ENCODE measurements at places on chromosomes 7 and 10.

DNA sequence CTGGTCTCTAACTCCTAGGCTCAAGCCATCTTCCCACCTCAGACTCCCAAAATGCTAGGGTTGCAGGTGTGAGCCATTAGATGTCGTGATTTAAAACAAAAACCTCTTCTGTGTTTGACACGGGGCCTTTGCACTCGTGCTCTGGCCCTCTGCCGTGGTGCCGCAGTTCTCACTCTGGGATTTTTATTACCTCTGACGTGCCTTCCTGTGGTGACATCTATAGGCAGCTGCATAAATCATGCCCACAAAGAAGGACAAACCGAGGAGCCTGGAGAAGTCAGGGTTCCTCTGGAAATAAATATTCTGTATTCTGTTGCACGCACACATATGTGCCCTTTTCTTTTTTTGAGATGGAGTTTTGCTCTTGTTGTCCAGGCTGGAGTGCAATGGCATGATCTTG, 25.9 kb upstream of the OCM start:
- DNase-seq, result no peak

- peak; percentile 25 for DNase-seq
Measured at GRCh38 chr10:69716711-69717560, 84.8 kb upstream of the COL13A1 start.

DNA sequence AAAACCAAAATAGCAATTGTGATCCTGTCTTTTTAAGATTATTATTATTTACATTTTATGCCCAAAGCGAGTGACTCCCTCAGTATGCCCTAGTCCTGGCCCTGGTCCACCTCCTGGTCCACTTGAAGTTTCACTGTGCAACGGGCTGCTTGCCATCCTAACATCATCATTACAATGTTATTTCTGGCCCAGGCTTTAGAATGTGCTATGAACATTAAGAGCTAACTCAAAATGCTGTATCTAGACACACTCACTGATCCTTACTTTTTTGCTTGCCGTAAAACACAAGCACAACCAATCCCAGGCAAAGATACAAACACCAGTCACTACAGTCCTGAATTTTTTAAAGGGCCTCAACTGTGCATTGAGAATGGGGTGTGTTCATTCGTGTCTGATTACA, 38.4 kb downstream of the RHOBTB1 start:
- DNase-seq, result no peak

GRCh38 chr10:129628823-129629222, 161.8 kb downstream of the MGMT start:
- DNase-seq, result no peak

DNA sequence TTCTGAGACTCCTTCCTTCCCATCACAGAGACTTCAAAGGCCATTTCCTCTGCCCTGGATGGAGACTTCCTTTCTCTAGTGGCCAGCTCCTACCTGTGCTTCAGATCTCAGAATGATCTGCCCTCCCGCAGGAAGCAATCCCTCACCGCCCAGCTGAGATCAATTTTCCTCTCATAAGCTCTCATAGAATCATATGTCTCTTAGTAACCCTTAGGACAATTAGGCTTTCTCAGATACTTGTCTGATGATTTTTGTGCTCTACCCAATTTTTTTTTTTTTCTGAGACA, 212.6 kb upstream of the PRSS58 start:
- DNase-seq, result no peak

- DNase-seq, result no peak
Measured at GRCh38 chr7:86867163-86867762, 192.2 kb downstream of the ELAPOR2 start.

GRCh38 chr7:50608196-50608906, 43.1 kb upstream of the DDC start:
- DNase-seq, result no peak

DNA sequence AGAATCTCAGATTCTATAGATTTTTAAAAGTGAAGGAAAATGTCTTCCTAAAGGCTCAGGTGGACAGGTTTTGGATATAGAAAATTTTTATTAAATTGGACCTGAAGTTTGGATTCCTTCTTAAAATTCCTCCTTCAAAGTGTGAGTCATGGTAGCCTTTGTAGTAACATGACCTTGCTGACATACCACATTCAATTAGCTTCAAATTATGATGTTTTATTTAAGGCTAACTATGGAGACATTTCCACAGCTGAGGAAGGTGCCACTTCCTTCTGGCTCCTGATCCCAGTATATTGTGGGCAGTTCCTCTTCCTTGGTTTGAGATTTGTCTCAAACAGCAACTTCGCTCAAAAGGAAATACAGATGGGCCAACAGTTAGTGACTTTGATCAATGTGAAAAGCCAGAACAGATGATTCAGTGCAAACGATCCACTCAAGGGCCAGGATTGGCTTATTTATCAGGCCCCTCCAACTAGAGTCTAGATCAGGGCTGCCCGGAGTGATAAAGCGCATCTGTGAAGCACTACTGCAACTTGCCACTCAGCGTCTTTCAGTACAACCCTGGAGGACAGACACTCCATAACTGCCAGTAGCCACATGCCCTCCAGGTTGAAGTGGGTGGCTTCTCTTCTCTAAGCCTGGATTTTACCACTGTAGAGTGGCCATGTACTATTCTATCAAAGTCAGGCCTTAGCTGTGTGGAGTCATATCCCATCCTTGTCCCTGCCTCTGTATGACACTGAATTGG, 573.5 kb downstream of the KIF20B start:
- DNase-seq, result no peak

DNA sequence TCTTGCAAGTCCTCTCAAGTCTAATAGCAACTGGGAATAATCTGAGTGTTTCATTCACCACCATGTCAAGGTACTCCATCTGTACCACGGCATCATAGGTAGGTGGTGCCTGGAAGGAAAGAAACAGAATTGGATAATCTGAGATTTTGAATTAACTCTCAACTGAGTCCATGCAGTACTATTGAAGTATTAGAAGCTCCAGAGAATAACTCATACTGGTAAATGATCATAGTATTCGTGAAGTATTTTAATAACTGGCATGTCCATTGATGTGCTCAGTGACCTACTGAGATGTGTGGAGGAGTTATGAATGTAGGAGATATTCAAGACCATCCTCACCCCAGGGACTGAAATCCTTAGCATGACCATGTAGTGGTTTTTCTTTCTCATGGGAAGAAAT, 27.1 kb downstream of the CYP3A5 start:
- no peak for DNase-seq

DNA sequence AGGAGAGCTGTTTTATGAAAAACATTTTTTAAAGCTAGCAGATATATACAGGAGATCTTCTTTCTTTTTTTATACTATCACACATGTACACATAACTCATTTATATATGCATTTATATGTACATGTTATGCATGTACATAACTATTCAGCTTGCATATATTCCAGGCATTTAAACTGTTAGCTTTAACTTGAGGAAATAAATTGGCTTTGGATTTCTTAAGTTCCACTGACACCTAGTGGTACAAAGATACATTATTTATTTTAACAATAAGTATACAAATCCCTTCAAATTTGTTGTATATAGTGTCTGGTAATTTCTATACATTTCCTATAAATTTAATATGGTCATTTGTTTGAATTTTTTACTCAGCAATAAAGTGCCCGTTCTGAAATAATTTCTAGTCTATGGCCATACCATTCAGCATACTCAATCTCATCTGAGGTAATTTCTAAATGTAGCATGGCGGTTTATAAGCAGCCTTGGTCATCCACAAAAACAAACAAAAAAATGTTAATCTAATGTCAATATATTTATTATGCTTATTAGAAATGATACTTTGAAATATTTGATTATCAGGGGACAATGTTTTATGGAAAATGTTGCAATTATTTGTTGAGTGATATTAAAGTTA, 11.6 kb downstream of the ZDHHC6 start:
- DNase-seq, result no peak

DNA sequence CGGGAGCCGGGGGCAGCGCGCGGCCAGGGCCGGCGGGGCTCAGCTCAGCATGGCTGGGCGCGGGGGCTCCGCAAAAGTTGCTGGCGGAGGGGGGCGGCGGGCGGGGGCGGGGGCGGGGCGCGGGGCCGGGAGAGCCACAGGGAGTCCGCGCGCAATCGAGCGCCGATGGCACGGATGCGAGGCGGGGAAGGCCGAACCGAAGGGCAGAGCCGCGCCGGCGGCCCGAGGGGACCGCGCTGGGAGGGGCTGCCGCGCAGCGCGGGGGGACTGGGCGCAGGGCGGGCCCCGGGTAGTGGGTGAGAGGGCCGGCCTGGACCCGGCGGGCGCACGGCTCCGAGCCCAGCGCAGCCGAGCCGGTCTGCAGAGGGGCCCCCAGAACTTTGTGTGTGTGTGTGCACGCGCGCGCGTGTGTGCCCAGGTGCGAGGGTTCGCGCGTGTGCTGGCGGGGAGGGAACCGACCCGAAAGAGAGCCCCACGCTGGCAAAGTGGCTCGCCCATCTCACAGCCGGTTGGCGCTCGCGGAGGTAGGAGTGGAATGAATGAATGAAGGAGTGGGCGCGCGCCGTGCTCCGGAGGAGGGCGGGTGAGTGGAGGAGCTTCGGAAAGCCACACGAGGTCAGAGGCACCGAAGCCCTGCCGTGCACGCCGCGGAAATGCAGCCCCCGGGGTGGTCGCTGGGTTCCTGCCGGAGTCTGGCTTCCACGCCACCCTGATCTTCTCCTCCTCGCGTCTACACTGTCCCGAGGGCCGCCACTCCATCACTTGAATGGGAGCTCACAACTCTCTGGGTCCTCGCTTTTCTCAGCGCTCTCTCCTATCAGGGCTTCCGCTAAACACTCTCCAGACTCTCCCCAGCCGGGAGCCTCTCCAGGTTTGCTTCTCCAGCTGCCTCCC, at the start of gene HIPK2:
TSS of gene HIPK2 (minus strand) at position 51 of the 894 bp plus-strand sequence. CDS start 375 bp downstream, outside the sequence.
- peak; percentile 41 for DNase-seq

DNA sequence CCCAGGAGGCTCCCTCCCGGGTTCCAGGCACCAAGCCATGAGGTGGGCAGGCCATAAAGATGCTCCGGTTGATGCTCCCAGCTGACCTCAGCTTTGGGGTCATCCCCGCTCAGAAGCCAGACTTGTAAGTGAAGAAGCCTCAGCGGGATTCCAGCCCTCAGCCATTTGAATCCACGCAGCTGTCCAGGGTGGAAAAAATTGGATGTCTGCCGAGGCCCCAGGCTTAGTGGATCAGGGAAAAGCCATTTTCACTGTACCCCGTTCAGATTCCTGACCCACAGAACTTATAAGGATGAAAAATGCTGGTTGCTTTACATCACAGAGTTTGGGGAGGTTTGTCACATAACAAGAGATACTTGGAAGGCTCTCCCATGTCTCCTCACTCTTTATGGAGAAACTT, 49.2 kb upstream of the CPN1 start:
- DNase-seq, result no peak

All from SW 1271 (cell line).